ENCODE measurements at places on chromosomes 11 and 22.

- peaks cover 17% of the 10 kb centered on the region for H3K4me1 ChIP-seq
- no peaks in the 10 kb centered on the region for H3K36me3 ChIP-seq
- DNase-seq: no peak
- no peak overlapping the region for H3K4me3 ChIP-seq
These were observed 6.7 kb downstream of the PLAAT2 start for GRCh38 chr11:63556404-63557013.

- H3K27ac ChIP-seq: no peak overlapping the region
- no peak overlapping the region for H3K4me3 ChIP-seq
- H3K4me1 ChIP-seq: peaks cover 12% of the 10 kb centered on the region
- no peak for DNase-seq
- no peaks in the 10 kb centered on the region for H3K36me3 ChIP-seq
These were observed 46.3 kb downstream of the GAB2 start for GRCh38 chr11:78371221-78371891.

DNA sequence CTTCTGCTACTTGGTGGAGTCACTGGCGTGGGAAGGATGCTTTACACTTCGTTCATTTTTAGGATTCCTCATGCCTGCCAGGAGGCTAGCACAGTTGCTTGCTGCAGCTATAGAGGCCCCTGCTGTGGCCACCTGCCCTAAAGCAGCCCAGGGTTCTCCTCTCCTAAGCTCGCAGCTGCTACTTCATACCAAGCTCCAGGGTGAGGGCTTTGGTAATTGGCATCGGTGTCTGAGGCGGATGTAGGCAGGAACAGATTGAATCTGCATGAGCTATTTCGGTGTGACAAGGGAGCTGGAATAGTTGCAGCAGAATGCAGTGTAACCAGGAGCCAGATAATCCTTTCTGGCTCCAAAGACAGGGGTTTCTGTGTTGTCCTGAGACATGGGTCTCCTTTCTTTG lies 133.1 kb downstream of the MICAL2 start:
- H3K36me3 ChIP-seq: peaks cover 87% of the 10 kb centered on the region
- H3K27ac ChIP-seq: no peak overlapping the region

DNA sequence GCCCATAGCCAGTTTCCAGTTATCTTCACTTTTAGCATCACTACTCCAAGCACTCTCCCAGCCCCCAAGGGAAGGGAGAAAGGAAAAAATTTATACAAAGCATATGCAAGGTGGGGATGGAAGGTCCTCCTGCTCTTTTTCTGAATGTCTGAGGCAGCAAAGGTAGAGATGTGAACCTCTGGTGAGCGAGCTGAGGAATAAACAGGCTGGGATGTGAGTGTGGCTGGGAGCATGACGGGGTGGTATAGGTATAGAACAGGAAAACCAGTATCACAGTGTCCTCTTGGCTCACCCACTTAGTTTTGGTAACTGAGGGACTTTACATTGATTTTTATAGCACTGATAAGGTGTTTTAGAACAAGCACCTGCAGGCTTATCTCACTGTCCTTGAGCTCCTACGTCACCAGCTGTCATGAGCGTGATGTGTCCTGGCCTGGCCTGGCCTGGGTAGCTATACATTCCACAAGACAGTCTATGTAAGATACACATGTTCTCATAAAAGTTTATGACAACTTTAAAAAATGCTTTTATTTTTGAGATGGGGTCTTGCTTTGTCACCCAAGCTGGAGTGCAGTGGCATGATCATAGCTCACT lies 10.3 kb upstream of the POLD3 start:
- no peaks in the 10 kb centered on the region for H3K27me3 ChIP-seq
- no peaks in the 10 kb centered on the region for H3K36me3 ChIP-seq
- H3K4me1 ChIP-seq: peaks cover 25% of the 10 kb centered on the region

GRCh38 chr22:39179841-39180335 lies 27.4 kb upstream of the CBX7 start:
- no peaks in the 10 kb centered on the region for H3K27me3 ChIP-seq
- peaks cover under 1% of the 10 kb centered on the region for H3K4me1 ChIP-seq
- no peak overlapping the region for H3K4me3 ChIP-seq

DNA sequence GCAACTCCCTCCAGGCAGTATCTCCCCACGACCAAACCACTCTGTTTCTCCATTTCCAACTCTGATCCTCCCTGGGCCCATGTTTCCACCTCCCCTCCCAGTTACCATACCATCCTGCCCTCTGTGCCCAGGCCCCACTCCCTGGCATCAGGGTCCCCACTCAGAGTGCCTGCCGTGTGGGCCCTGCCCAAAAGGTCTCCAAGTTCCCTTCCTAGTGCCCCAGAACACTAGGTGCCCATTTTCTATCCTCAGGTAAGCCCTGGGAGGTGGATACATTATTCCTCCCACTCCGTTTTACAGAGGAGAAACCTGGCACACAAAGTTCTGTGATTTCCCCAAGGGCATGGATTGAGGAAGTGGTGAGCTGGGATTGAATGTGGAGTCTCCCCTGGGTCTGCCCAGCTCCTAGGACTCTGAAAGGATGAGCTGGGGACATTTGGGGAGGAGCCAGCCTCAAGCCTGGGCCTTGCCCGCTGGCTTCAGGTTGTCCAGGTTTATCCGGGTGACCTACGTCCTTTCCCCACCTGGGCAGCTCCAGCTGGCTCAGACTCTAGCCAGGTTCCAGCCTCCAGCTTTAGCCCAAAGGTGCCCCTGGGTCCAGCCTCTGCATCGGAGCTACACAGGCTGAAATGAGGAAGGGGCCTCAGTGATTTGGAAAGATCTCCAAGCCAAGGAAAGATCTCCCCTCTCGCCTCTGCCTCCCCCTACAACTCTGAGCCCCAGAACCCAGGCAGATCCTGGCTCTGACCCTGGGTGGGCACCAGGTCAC lies 2.2 kb upstream of the GSTT4 start:
- H3K27me3 ChIP-seq: no peaks in the 10 kb centered on the region
- no peak for DNase-seq
- no peak overlapping the region for H3K4me3 ChIP-seq
- H3K36me3 ChIP-seq: no peaks in the 10 kb centered on the region
- peaks cover 11% of the 10 kb centered on the region for H3K4me1 ChIP-seq
- no peak overlapping the region for H3K27ac ChIP-seq

DNA sequence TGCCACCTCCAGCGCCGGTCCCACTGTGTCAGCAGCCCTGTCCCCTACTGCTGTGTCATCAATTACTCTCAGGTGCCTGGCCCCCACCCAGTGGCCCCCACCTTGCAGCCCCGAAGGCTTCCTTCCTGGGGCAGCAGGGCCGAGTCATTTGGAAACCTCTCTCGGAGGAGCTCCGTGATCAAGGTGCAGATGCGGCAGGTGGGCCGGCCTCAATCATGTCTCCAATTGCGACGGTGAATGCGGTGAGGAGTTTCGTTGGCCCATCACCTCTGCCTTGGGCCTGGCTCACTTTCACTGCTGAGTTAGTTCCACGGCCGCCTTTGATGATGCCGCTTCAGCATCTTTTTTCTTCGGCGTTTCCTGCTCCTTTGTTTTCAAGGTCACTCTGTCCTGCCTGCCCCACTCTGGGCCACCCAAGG lies 11.3 kb upstream of the CXCR5 start:
- no peak overlapping the region for H3K27ac ChIP-seq
- DNase-seq: no peak
- H3K27me3 ChIP-seq: no peaks in the 10 kb centered on the region
- H3K36me3 ChIP-seq: no peaks in the 10 kb centered on the region
- H3K4me3 ChIP-seq: no peak overlapping the region

DNA sequence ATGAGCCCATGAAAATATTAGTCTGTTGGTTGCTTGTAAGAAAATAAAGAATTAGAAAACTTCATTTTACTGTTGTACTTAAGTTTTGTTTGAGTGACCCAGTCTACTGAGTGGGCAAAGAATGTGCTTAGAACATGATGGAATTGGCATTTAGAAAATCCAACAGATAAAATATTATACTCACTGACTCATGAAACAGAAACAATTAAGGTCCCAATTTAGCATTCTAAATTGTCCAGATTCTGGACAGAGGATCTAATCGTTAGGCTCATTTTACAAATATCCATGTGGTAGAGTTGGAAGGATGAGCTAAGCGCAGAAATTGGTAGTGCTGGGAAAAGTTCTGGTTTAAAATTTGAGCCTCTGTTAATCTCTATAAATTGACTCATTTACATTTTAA lies 45.4 kb downstream of the METTL15 start:
- no peak overlapping the region for H3K4me3 ChIP-seq
- H3K36me3 ChIP-seq: peaks cover 17% of the 10 kb centered on the region

- peak overlapping the region; percentile 31 for H3K27ac ChIP-seq
- no peaks in the 10 kb centered on the region for H3K27me3 ChIP-seq
- DNase-seq: peak; percentile 21
- H3K4me3 ChIP-seq: no peak overlapping the region
- H3K4me1 ChIP-seq: peaks cover 12% of the 10 kb centered on the region
These were observed 58.2 kb downstream of the RBX1 start for GRCh38 chr22:41009222-41009948.

DNA sequence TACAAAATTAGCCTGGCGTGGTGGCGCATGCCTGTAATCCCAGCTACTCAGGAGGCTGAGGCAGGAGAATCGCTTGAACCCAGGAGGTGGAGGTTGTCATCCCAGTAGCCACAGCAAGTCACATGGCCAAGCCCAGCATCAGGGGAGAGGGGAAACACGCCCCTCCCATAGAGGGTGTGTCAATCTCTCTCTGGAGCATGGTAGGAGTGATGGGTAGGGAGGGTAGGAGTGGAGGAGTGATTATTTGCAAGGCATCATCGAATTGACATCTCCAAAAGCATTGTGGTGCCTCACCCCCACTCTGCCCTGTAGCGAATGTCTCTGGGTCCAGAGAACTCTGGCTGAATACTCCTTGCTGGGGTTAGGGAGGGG lies 6.1 kb upstream of the SSTR3 start:
- peaks cover 35% of the 10 kb centered on the region for H3K4me1 ChIP-seq
- H3K27ac ChIP-seq: no peak overlapping the region
- no peaks in the 10 kb centered on the region for H3K36me3 ChIP-seq
- H3K27me3 ChIP-seq: no peaks in the 10 kb centered on the region
- H3K4me3 ChIP-seq: no peak overlapping the region
- DNase-seq: no peak

DNA sequence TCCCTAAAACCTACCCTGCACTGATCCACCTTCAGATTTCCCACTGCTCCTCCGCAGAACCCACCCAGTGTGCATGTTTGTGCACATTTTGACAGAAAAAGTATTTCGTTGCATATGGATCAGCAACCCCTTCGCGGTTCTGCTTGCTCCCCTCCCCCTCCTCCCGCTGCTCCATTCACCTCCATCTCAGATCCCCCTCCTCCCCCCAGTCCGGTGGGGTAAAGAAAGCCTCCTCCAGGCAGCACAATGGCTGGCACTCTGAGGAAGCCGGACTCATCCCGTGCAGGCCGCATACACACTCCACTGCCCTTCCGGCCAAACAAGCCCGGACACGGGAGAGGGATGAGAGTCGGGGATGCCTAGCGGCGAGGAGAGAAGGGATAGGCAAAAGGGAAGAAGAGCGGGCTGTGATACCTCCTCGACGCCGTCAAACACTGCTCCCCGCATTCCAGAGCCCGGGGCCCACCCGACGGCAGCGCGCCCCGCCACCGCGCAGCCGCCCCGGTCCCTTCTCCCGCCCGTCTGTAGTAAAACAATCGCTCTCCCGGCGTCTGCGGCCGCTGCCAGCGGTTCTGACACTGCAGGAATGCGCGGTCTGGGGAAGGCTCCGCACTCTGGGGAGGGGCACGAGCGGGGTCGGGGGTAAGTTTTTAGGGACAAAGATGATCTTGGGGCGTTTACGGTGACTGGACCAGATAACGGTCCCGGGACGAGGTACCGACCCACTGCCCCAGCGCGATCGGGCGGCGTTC lies 915 bp downstream of the FEZ1 start:
- peak overlapping the region; percentile 51 for H3K4me3 ChIP-seq
- H3K4me1 ChIP-seq: peaks cover 24% of the 10 kb centered on the region
- no peak for DNase-seq
- no peak overlapping the region for H3K27ac ChIP-seq
- no peaks in the 10 kb centered on the region for H3K36me3 ChIP-seq

GRCh38 chr22:46027211-46028105 lies 50.5 kb upstream of the WNT7B start:
- H3K27me3 ChIP-seq: no peaks in the 10 kb centered on the region
- peaks cover 15% of the 10 kb centered on the region for H3K4me1 ChIP-seq
- peak; percentile 48 for DNase-seq
- H3K27ac ChIP-seq: no peak overlapping the region

GRCh38 chr11:72642043-72642883 lies 32.0 kb downstream of the PDE2A start:
- peak; percentile 43 for DNase-seq
- H3K36me3 ChIP-seq: no peaks in the 10 kb centered on the region
- peaks cover 14% of the 10 kb centered on the region for H3K27me3 ChIP-seq
- H3K27ac ChIP-seq: no peak overlapping the region

- H3K27ac ChIP-seq: peak overlapping the region; percentile 60
- H3K4me3 ChIP-seq: peak overlapping the region; percentile 76
- DNase-seq: peak; percentile 35
- no peaks in the 10 kb centered on the region for H3K36me3 ChIP-seq
- H3K4me1 ChIP-seq: peaks cover 42% of the 10 kb centered on the region
These were observed 698 bp downstream of the PAK1 start for GRCh38 chr11:77472991-77473800.

DNA sequence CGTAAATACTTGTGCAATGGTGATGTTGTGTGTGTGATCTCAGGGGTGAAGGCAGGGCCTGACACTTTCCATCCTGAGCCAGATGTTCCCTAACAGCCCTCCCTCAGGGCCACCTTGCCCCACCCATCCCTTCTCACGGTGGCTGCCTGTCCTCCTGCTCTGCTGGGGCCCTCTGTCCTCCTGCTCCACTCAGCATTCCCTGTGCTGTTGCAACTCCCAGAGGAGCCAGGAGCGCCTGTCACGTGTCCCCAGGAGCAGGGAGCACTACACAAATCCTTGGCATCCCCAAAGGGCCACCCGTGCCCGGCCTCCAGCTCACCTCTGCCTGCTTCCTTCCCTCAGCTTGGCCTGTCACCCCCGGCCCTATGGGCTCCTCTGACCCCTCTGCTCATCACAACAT lies 10.2 kb upstream of the CSNK1E start:
- no peaks in the 10 kb centered on the region for H3K4me1 ChIP-seq
- no peak for DNase-seq
- no peaks in the 10 kb centered on the region for H3K27me3 ChIP-seq
- H3K27ac ChIP-seq: no peak overlapping the region
- no peak overlapping the region for H3K4me3 ChIP-seq
- no peaks in the 10 kb centered on the region for H3K36me3 ChIP-seq

GRCh38 chr11:113994077-113994954 lies 19.4 kb downstream of the HTR3A start:
- H3K27me3 ChIP-seq: no peaks in the 10 kb centered on the region
- H3K36me3 ChIP-seq: no peaks in the 10 kb centered on the region
- no peak overlapping the region for H3K27ac ChIP-seq
- no peak overlapping the region for H3K4me3 ChIP-seq
- no peaks in the 10 kb centered on the region for H3K4me1 ChIP-seq
